ENCODE measurements at places on chromosomes 4 and X.

GRCh38 chr4:104500442-104500841, 5.7 kb upstream of the CXXC4 start:
- no peak for DNase-seq

DNA sequence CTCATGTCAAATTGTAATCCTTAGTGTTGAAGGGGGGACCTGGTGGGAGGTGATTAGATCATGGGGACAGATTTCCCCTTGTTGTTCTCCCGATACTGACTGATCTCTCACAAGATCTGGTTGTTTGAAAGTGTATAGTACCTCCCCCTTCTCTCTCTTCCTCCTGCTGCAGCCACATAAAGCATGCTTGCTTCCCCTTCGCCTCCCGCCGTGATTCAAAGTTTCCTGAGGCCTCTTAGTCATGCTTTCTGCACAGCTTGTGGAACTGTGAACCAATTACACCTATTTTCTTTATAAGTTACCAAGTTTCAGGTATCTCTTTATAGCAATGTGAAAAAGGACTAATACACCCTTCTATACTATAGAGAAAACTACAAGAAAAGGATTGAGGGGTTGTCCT, 1170.5 kb upstream of the AGA start:
- no peak for DNase-seq

- no peak for DNase-seq
Measured at GRCh38 chrX:68402094-68402493, 31.2 kb downstream of the OPHN1 start.

GRCh38 chrX:20527558-20528011, 260.9 kb upstream of the RPS6KA3 start:
- DNase-seq: no peak

DNA sequence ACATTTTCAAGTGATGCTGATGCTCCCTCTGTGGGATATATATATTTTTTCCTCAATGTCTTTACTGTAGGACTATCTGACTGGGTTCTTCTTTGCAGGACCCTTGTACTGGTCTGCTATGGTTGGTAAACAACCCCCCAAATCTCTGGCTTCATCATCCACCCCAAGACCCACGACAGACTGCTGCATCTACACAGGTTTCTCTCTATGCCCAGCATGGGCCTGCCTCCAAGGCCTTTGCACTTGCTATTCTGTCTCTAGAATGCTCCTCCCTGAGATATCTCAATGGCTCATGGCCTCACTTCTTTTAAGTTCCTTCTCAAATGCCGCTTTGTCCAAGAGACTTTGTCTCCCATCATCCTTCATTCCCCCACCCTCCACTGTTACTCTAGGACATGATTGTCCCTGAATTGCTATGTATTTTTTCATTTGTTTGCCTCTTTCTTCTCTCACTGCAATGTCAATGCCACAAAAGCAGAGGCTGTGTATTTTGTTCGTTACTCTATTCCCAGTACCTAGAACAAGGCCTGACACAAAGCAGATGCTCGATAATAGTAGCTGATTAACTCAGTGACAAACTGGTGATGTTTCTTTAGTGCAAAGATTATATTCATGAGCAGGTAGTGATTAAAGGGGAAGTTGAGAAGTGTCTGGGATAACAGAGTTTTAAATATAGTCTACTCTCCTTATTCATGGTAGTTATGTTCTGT, 6.6 kb downstream of the EVC start:
- DNase-seq: no peak

GRCh38 chr4:73230865-73231517, 27.6 kb downstream of the ANKRD17 start:
- no peak for DNase-seq

DNA sequence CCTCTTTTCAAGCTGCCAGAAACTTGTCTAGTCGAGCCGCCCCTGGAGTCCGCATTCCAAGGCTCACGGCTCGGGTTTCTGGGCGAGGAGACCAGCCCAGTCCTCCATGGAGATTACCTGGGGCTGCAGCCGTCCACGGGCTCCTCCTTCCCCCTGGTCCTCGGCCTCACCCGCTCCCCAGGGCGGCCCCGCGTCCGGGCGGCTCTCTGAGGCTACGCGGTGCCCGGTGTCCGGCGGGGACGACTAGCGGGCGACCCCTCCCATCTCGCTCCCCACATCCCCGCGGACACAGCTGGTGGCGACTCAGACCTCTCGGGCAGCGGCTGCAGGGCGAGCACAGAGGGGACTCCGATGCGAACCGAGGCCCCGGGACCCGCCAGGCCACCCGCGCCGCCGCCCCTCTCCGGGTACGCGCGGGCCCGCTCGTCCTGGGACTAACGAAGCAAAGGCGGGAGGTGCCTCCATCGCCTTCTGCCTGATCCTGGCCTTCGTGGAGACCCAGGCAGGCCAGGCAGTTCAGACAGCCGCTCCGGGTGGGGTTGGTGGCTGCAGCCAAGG, 159.4 kb downstream of the TRAM1L1 start:
- no peak for DNase-seq

- DNase-seq: no peak
Measured at GRCh38 chrX:129731228-129731627, 7.6 kb upstream of the XPNPEP2 start.

GRCh38 chrX:82734140-82734539, 774.0 kb upstream of the POU3F4 start:
- no peak for DNase-seq

GRCh38 chr4:147794314-147794680, 62.4 kb downstream of the ARHGAP10 start:
- no peak for DNase-seq

- DNase-seq: no peak
Measured at GRCh38 chrX:118724365-118724764, 3.0 kb upstream of the IL13RA1 start.

GRCh38 chrX:128754130-128754529, 701.9 kb upstream of the ACTRT1 start:
- no peak for DNase-seq

DNA sequence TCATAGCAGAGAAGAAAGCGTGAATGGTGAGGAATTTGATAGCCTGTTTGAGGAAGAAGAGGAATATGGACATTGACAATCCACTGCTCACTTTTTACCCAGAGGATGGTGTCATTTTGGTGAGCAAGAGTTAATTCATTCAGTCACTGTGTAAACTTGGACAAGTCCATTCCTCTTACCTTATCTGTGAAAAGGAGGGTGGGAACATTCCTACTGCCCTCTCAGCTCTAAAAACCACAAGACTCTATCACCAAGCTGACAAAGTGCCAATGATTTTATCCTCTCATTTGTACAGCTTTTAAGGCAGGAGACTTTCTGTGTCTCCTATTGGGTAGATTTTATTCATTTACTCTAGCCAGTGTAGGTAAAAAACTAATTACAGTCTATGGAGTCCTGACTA, 103.8 kb downstream of the LUZP4 start:
- DNase-seq: no peak

- DNase-seq: no peak
Measured at GRCh38 chrX:121902463-121902862, 855.1 kb downstream of the GLUD2 start.

DNA sequence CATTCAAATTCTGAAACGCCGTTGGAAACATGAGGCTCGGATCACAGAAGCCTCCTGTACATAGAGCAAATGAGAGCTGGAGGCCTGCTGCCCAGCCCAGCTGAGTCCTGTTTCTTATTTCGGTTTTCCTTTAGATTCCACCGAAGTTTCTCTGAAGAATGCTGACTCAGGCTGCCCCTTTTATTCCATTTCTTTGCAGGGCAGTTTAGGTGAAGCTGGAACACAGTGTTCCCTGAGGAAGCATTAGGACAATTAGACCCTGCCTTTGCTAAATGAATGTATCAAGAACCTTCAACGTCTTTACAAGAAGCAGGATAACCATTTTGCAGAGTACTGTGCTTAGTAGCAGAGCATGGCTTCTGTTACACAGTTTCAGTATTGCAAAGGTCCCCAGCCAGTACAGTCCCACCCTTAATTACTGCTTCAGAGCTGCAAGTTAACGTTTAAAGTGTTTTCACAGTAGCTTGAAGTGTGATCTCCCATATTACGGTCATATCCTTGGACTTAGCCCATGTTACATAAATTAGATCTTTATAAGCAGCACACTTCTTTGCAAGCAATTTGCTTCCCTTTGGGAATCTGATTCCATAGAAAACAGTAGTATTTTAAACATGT, 117.0 kb downstream of the TBL1X start:
- no peak for DNase-seq

DNA sequence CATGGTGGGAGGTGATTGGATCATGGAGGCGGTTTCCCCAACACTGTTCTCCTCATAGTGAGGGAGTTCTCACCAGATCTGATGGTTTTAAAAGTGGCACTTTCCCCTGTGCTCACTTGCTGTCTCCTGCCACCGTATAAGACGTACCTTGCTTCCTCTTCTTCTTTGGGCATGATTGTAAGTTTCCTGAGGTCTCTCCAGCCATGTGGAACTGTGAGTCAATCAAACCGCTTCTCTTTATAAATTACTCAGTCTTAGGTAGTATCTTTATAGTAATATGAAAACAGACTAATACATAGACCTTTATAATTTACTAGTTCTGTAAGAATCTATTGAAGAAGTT, 82.5 kb upstream of the PITX2 start:
- DNase-seq: no peak

GRCh38 chrX:147736045-147736444, 175.7 kb upstream of the FMR1 start:
- no peak for DNase-seq

- no peak for DNase-seq
Measured at GRCh38 chrX:149374751-149375150, 130.4 kb downstream of the IDS start.

DNA sequence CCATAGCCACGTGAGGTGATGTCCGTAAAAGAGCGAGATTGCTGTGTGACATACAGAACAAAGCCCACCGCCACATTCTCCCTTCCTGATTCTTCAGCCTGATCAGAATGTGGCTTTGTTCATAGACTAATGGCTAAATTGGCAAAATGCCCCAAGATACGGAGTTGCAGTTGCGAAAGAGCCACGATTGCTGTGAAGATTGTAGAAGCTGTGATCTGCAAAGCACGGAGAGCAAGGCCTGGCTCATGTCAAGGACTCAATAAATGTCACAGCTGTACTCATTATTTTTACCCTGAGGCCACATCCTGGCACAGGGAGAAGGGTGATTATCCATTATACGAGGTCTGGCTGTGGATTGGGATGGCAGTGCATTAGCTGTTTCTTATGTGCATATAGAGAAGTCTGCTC, 34.2 kb downstream of the ARSD start:
- DNase-seq: no peak

GRCh38 chrX:39309721-39310152, 508.5 kb downstream of the MID1IP1 start:
- DNase-seq: no peak

DNA sequence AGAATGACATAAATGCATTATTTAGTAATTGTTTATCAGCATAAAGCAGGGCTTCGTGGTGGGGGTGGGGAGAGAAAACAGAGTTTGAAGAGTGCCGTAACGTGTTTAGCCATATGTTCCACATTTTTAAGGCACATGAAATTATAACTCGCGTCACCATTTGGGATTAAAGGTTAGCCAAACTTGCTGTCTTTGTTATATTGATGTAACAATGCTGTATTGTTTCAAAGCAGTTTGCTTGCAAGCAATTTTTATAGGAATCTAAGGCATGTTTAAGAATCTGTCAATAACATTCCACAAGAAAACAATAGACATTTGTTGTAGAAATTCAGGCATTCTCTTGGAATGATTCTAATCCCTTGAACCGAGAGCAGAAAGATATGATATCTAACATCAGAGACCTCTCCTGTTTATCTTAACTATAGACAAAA, 78.3 kb downstream of the CLDN22 start:
- DNase-seq: no peak

DNA sequence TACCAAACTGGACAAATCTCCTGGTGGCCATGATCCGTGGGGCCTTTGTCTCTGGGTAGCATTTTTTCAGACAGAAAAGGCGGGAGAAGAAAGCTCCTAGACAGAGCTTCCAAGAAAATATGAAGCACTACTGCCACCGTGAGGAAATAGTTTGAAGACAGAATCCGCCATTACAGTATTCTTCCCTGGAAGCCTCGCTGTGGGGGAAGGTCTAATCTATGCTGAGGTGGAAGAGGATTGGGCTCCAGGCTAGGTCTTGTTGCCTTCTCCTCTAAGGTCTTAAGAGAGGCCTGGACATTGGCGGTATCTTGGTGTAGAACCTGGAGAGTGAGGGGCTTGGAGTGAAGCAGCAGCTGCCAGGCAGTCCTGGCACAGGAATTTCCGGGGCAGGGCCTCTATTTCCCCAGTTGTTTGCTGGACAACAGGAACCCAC, 218.9 kb downstream of the OR13H1 start:
- no peak for DNase-seq

DNA sequence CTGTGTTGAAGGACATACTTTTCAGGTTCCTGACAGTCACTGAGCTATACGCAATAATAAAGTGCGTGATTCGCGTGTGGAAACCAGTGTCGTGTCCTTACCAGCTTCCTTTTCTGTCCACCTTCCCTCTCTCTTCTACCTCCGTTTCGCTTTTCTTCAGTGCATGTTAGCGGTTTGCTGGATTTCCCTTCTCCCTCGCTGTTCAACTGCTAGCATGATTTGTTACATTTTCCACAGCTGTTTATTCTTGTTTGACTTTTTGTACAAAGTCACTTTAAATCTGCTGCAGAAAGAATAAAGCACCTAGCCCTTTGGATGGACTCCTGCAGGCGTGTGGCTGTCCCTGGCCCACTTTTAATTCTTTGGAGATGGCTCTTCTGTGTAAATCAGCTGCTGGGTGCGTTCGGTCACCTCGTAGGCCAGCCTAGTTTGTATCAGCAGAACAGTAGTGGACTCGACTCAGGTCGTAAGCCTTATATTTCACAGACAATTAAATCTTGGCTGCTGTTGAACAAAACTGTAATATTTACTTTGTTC, 8.9 kb upstream of the HAND2 start:
- no peak for DNase-seq

- no peak for DNase-seq
Measured at GRCh38 chrX:16971694-16972093, 25.2 kb downstream of the REPS2 start.

- DNase-seq: no peak
Measured at GRCh38 chrX:72371405-72371804, 65.7 kb upstream of the CITED1 start.

- DNase-seq: no peak
Measured at GRCh38 chr4:123133397-123134050, 211.1 kb upstream of the NUDT6 start.

- DNase-seq: no peak
Measured at GRCh38 chr4:118589471-118590055, 95.6 kb upstream of the METTL14 start.

Data from GM12891 (cell line).